ENCODE measurements at places on chromosomes 1 and 21. TPM values are rescaled to one million over a fixed set of nuclear protein-coding genes. Genes with fewer than 3 reads are reported as not detected.

POU3F1 gene
- 1.8 TPM for total RNA-seq

EXO5 gene
- total RNA-seq, result 9.7 TPM

RNU1-1 gene
- 2,650 TPM for total RNA-seq

C1orf87 gene
- 0.94 TPM for total RNA-seq

C4BPA gene
- total RNA-seq, result not detected

EXTL1 gene
- total RNA-seq, result 0.34 TPM

OPRD1 gene
- 0.27 TPM for total RNA-seq

All from osteocyte (in vitro differentiated cells).